Type B pancreatic cell (in vitro differentiated cells): ENCODE measurements at places on chromosomes 5 and 9.

GRCh38 chr5:172584638-172585037, 56.4 kb upstream of the NEURL1B start:
- no peak for DNase-seq

DNA sequence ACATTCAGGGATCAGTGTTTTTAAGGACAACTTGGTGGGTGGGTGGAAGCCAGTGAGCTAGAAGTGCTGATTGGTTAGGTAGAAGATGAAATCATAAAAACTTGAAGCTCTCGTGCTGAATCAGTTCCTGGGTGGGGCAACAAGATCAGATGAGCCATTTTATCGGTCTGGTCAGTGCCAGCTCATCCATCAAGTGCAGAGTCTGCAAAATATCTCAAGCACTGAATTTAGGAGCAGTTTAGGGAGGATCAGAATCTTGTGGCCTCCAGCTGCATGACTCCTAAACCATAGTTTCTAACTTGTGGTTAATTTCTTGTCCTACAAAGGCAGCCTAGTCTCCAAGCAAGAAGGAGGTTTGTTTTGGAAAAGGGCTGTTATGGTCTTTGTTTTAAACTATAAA, 166.4 kb downstream of the FAM170A start:
- DNase-seq, result no peak

GRCh38 chr5:31113101-31113500, 80.4 kb upstream of the CDH6 start:
- no peak for DNase-seq

GRCh38 chr5:116402235-116402634, 172.4 kb downstream of the SEMA6A start:
- no peak for DNase-seq

- no peak for DNase-seq
Observed at GRCh38 chr9:70902692-70903131, 218.7 kb downstream of the TRPM3 start.

DNA sequence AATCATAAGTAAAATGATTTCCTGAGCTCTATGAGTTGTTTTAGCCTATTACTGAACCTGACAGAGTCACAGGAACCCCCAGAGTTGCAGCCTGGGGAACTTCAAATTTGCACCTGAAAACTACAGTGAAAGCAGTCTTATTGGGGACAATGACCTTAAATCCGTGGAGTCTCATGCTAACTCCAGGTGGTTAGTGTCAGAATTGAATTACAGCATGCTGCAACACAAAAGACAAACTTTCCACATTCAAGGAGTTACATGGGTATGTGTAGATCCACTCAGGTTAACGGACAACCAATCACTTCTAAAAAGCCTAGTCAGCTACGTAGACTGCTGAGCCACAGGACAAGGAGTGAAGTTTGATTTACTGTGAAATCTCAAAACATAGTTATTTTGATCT, 49.7 kb downstream of the PLPP1 start:
- DNase-seq, result no peak

- DNase-seq, result no peak
Observed at GRCh38 chr9:87199782-87200181, 252.5 kb upstream of the GAS1 start.

DNA sequence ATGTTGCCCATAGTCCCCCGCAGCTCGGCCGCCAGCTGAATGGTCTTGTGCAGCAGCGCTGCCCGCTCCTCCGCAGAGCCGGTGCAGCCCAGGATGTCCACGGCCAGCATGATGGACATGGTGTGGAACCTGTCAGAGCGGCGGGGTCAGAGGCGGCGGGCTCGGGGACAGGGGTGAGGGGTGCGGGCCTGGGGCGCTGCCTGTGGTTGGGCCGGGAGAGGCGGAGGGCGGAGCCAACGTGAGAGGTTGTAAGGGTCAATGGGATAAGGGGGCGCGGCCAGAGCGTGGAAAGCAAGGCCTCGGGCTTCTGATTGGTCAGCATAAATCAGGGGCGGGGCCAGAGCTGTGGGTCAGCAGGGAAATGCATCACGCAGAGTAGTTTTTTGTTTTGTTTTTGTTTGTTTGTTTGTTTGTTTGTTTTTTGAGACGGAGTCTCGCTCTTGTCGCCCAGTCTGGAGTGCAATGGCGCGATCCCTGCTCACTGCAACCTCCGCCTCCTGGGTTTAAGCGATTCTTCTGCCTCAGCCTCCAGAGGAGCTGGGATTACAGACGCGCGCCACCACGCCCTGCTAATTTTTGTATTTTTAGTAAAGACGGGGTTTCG, 6.8 kb upstream of the TOR2A start:
- no peak for DNase-seq

- DNase-seq, result no peak
Observed at GRCh38 chr9:37950561-37950960, 46.6 kb upstream of the SLC25A51 start.

GRCh38 chr5:67133217-67133616, 63.4 kb downstream of the CD180 start:
- DNase-seq, result no peak

- no peak for DNase-seq
Observed at GRCh38 chr9:128765499-128765898, 6.2 kb downstream of the ZER1 start.

GRCh38 chr9:136901516-136902258, 15.4 kb downstream of the TRAF2 start:
- no peak for DNase-seq

DNA sequence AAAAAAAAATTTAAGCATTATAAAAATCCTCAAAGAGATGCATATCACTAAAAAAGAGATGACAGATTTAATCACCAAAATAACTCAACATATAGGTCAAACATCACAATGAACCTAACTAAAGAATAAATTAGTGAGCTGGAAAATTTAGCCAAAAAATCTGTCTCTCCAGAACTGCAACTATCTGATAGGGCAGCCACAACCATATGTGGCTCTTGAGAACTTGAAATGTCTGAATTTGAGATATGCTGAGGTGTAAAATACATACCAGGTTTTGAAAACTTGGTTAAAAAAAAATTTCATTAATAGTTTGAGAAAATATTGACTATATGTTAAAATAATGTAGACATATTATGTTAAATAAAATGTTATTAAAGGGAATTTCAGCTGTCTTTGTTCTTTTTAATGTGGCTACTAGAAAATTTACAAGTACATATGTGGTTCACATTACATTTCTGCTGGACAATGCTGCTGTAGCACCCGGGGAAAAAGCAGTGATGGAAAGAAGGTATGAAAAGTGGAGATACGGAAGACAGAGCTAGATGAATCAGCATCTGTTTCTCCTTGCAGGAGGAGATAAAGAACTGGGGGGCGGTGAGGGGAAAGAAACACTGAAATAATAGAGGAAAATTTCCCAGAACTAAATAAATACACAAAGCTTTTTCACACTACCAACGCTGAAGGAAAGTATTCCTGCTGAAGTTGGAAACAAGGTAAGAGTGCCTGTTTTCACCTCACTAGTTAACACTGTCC, 66.1 kb downstream of the DCP2 start:
- no peak for DNase-seq

- DNase-seq, result no peak
Observed at GRCh38 chr9:16879416-16879815, 8.9 kb upstream of the BNC2 start.

DNA sequence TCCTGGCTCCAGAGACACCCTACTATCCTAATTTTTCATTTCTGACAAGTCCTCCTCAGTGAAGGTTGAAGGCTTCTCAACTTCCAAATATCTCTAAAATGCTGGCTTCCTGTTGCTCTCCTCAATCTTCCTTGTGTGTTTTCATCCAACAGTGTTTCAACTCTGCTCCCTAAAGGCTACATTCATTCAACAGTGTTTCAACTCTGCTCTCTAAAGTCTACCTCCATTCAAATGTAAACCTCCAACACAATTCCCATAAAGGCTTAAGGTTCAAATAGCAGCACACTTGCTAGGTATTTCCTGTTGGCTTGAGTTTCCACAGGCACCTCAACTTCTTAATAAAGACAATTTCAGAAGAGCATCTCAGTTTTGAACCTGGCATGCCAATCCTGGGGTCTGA, 164.8 kb downstream of the HINT1 start:
- DNase-seq, result no peak

- no peak for DNase-seq
Observed at GRCh38 chr5:180421672-180422071, 68.5 kb upstream of the GFPT2 start.

GRCh38 chr9:89410641-89411350, 87.1 kb downstream of the SEMA4D start:
- DNase-seq, result no peak

DNA sequence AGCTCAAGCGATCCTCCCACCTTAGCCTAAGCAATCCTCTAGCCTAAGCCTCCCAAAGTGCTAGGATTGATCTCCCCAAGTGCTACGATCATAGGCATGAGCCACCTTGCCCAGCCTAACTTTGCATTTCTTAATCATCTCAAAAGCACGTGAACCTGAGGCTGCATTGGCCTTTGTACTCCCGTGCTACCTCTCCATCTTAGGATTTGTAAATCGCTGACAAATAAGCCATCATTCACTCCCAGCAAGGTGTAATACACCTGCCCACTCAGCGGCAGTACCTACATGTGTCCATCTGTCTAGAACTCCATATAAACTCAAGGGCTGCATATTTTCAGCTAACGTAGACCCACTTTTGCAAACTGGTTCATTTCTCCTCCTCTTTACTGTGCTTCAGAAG, 2.8 kb downstream of the ANKH start:
- no peak for DNase-seq

- no peak for DNase-seq
Observed at GRCh38 chr9:81589392-81589791, 100.0 kb downstream of the TLE1 start.

GRCh38 chr5:157598350-157598936, 22.9 kb upstream of the ADAM19 start:
- no peak for DNase-seq

- DNase-seq, result no peak
Observed at GRCh38 chr5:138064526-138064925, 19.3 kb upstream of the WNT8A start.

GRCh38 chr5:131563434-131564228, 71.4 kb downstream of the RAPGEF6 start:
- DNase-seq, result no peak

DNA sequence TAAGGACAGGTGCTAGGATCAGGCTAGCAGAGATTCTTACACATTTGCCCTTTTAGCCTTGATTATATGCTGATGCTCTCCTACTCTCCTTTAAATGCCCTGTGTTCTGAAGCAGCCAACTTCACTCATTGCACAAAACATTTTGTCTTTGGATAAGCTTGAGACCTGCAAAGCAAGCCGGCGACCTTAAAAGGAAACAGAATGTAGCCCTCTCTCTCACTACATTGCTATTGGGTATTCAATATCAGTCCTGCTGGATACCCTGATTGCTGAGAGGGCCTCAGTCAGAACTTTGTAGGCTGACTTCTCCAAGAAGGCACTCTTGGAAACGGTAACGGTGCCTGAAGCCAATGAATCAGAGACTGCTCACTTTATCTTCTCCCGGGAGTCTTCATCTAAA, 528.9 kb downstream of the DTWD2 start:
- DNase-seq, result no peak

DNA sequence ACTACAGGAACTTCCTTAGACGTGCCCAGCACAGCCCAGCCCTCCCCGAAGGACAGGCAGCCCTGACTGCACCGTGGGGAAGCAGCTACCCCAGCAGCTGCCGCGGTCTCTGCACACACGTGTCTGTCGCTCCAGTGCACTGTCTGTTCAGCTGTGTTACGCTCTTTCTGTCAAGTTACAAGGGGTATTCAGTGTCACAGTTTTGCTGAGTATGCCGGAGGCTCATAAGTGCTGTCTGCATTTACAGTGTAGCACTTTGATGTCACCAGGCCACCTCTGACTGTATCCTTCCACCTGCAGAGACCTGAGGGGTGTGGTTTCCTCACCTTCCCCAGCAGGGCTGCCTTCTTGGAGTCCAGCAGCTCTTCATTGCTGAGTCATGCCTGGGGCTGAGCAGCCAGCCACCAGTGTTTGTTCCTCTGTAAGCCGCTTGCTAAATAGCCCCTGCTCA, 126.8 kb downstream of the EHMT1 start:
- DNase-seq, result no peak

DNA sequence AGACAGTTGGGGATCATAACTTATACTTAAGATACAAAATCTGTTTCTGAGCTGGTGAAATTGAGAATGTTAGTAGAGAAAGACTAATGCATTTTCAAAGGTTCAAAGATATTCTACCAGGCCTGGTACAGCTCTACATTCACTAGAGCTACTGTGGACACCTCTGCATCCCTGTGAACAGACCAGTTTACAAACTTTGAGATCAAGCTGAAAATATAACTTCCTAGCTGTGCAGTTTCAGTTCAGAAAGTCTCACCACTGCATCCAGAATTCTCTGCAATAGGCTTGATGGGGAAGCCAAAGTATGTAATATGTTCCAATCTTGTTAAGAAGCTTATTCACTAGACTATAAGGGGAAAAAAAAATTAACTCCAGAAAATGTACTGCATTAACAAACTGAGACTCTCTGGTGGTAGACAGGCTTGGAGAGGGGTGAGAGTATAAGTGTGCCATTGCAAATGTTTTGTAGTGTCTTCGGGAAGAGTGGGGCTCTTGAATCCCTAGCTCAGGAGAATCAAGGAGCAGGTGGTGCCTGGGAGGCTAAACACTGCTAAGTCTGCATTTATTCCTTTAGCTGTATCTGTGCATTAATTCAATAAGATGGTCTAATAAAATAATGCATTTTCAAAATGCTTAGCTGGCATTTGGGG, 671.9 kb downstream of the NR2F1-AS1 start:
- no peak for DNase-seq

GRCh38 chr5:1129711-1130055, 17.8 kb upstream of the SLC12A7 start:
- DNase-seq, result no peak

DNA sequence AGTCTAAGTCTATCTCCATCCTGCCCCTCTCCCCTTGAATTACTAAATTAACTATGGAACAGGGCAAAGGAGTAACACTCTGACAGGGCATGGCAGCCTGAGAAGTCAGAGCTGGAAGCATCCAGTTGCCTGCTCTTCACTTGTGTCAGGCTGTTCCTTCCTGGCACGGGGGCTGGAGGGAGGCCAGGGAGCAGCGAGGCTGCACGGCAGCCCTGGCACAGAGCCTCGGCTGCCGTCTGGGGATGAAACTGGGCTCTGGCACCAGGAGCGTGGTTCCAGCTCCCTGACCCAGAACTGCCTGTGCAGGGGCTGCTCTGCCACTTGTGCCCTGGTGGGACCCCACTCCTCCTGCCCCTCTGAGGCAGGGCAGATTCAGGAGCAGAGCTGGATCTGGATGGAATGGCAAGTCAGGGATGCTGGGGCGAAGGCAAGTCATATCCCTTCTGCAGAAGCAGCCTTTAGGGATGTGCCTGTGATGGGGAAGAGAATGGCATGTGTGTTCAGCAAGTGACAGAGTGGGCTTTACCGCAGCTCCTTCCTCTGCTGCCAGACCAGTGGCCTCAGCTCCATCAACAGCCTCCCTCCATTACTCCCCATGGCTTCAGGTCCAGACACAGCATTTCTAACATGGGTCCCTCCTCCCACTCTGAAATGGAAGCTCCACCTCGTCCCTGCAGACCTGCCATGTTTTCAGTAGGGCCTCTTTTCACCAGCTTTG, 42.2 kb upstream of the PDE8B start:
- no peak for DNase-seq

GRCh38 chr5:90866915-90867731, 308.5 kb downstream of the ADGRV1 start:
- no peak for DNase-seq
